Mesothelial cell of epicardium (in vitro differentiated cells): ENCODE measurements at places on chromosomes 16 and 17.

GRCh38 chr16:2043667-2044451 is 3.8 kb downstream of the NTHL1 start:
- DNase-seq, result no peak

DNA sequence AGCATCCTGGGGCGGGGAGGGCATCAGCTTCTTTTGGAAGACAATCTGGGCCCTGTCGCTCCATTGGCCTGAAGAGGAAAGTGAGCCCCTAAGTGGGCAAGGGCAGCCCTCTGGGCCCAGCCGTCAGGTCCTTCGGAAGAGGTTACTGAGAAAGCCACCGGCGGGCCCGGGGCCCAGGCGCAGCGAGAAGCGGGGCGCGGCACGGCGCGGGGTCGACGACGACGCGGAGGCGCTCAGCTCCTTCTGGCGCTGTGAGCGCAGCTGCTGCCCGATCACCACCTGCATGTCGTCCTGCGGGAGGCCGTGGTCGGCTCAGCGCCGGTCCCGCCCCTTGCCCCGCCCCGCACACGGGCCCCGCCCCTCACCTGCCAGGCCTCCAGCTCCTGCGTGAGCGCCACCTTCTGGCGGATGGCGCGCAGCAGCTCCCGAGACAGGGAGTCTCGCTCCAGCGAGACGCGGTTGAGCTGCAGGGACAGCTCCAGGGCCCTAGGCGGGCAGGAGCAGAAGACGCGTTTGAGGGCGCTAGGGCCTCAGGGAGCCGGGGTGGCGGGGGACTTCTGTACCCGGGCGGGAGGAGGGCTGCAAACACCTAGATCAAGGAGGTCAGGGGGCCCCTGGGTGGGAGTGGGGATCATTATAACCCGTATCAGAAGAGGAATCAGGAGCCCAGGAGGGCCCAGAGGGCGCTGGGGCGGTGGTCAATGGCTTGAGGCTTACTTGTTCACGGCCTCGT is 4.3 kb downstream of the THOC6 start:
- peak; percentile 92 for DNase-seq

- DNase-seq, result no peak
Observed at GRCh38 chr16:84598360-84598759, 19.5 kb downstream of the COTL1 start.

- no peak for DNase-seq
Observed at GRCh38 chr16:81553814-81554675, 109.4 kb downstream of the CMIP start.

DNA sequence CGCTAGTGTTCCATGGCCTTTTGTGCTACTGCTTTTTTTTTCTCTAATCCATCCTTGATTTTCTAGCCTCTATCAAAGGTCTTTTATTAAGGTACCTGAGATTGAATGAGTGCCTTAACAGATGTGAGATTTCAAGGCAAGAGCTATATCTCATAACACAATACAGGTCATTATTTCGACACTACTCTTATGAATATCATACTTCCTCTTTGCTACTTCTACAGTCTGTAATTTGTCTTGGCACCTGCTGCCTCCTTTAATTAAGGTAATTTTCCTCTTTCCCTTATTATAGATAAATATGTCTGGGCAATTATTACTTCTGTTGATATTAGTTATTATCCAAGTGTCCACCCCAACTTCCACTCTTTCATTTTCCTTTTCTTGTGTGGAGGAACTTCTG is 5.3 kb downstream of the KRT28 start:
- no peak for DNase-seq

- no peak for DNase-seq
Observed at GRCh38 chr17:39104046-39104445, 47.4 kb downstream of the PLXDC1 start.

GRCh38 chr16:50502616-50503011 is 45.6 kb upstream of the NKD1 start:
- DNase-seq, result no peak

GRCh38 chr17:41428591-41429291 is 4.4 kb upstream of the KRT37 start:
- DNase-seq, result no peak

DNA sequence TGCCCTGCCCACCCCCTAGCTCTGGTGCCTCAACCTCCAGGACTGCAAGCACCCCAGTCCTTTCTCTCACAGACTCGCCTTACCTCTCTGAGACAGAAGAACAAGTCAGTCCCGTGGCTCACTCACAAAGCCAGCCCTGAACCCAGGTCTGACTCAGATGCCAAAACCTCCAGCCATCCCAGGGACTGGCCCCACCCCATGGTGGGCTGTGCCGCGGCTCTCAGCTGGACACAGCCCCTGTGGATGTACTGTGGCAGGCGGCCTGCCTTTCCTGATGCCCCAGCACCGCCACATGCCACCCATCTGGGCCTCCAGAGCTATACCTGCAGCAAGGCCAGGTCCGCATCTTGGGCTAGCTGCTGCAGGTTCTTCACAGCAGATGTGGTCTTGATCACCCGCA is 19.8 kb downstream of the MPG start:
- DNase-seq, result no peak

DNA sequence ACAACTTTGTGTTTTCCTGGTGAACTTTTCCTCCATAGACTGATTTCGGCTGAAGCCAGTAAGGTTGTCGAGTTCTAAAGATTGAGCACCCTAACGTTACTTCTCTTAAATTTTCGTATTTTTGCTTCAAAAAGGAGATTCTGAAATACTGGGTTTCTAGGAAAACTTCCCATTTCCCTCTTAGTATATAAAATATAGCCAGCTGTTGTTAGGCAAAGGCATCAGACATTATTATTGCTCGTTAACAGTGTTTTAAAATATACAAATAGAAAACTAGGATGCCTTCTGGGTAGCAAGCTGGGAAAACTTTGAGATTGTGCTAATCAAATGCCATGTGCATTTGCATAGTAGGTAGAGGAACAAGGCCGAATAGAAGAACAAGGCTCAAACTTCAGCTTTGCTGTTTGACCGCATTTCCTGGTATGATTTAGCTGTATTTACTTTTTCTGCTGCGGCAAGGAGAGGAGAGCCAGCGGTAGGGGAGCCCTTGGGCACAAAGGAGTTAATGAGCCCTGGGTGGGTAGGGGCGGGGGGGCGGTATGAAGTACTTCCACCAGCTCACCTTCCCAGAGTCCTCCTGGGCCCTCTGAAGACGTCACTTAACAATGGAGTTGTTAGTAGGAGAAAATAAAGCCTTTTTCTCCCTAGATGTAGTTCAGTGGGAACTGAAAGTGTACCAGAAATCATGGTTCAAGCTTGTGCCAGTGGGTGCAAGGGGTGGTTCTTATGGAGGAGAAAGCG is 151.9 kb downstream of the MSI2 start:
- DNase-seq, result no peak

GRCh38 chr16:64773184-64773583 is 348.7 kb downstream of the CDH11 start:
- DNase-seq, result no peak

- DNase-seq, result no peak
Observed at GRCh38 chr16:56460101-56460500, 8.7 kb downstream of the OGFOD1 start.
